ENCODE measurements at places on chromosomes 3 and 15. TPM values are rescaled to one million over a fixed set of nuclear protein-coding genes. Genes with fewer than 3 reads are reported as not detected.

The THBS1 gene
- 567 TPM for total RNA-seq

The AGBL1 gene
- not detected for total RNA-seq

The FAM43A gene
- 69.2 TPM for total RNA-seq

- no peak for DNase-seq
Observed at GRCh38 chr3:88589138-88589537, 439.4 kb downstream of the C3orf38 start.

DNA sequence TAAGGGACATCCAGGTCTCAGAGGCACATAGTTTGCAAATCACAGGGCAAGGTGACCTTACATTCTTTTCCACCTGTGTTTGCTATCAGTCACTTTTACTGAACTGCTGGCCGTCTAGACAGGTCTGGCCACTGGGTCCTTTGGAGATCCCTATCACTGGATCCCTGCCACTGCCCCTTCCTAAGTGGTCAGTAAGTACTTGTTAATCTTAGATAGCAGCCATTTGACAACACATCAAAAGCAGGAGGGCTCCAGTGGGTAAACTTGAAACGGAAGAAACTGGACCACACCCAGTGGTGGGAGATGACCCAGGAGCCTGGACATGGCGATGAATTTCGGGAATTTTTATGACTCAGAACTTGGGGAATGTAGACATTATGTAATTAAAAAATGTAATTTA, 28.9 kb upstream of the RASGRP1 start:
- DNase-seq = peak; percentile 37

DNA sequence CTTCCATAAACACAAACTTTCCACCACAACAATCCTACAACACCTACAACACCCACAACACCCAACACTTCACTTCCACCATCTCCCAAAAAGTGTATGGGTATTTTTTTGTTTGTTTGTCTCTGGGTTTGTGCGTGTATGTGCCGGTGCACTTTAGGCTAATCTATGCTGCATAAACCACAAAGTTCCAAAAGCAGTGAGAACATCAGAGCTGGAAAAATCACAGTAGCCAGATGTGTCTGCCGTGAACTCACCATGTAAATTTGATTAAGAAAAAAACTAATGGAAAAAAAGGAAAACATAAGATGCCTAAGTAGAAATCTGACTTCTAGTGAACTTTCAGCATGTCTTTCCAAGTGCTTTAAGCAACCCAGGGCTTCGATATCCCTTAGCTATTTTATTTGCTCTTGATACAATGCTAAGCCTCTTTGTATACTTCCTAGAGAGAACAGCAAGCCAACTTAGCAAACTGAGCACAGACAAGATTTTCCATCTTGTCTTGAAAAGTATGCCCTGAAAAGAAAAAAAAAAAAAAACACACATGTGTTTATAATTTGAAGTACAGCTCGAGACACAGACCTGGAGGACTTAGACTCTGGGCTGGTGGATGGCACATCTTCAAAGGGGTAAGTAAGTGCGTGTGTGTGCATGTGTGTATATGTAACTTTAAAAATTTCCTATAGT, 91.4 kb downstream of the WWTR1 start:
- no peak for DNase-seq

DNA sequence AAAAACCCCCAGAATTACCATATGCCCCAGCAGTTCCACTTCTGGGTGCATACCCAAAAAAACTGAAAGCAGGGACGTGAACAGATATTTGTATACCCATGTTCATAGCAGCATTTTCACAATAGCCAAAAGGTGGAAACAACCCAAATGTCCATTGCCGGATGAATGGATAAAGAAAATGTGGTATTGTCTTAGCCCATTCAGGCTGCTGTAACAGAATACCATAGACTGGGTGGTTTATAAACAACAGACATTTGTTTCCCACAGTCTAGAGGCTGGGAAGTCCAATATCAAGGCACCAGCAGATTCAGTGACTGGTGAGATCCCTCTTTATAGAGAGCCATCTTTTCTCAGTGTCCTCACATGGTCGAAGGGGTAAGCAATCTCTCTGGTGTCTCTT, 182.1 kb upstream of the ANKRD28 start:
- DNase-seq = no peak

- DNase-seq = peak; percentile 69
Observed at GRCh38 chr3:99638167-99638948, at the start of gene COL8A1. Gene COL8A1, plus strand, starts transcription at chr3:99638594. Its CDS starts 152,089 bp downstream, at chr3:99790683.

DNA sequence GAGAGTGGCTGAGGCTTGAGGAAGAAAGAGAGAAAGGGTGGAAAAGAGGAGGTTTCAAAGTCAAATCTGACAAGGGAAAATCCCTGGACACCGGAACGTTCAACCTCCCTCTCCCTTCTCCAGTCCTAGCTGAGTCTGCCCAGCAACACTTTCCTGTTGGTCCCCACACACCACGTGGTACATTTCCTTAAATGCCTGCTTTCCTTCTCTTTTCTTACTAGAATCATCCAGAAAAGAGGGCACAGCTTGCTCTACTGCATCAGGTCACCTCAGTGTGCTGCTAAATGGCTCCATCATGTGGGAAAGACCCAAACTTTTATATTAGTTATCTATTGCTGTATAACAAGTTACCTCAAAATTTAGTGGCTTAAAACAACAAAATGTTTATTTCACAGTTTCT, 181.2 kb downstream of the NECTIN3 start:
- peak; percentile 15 for DNase-seq

GRCh38 chr3:152899306-152899705, 64.4 kb downstream of the P2RY1 start:
- DNase-seq = no peak

DNA sequence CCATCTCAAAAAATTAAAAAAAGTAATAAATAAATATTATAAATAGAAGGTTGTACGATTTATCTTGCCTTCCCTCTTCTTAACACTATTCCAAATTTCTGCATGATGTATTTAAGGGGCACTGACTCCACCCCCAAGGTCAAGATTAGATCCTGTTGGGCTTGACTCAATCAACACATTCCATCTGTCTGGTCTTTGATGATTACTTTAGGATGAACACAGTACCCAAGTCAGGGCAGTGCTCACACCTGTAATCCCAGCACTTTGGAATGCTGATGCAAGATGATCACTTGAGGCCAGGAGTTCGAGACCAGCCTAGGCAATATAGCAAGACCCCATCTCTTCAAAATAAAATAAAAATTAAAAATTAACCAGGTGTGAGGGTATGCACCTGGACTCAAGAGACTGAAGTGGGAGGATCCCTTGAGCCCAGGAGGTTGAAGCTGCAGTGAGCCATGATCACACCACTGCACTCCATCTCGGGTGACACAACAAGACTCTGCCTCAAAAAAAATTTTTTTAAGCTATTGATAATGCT, 14.1 kb upstream of the ATP1B3 start:
- DNase-seq = no peak

- no peak for DNase-seq
Observed at GRCh38 chr3:98333989-98334606, 19.6 kb upstream of the OR5K4 start.

- no peak for DNase-seq
Observed at GRCh38 chr15:62512904-62513303, 347.8 kb upstream of the C2CD4B start.

DNA sequence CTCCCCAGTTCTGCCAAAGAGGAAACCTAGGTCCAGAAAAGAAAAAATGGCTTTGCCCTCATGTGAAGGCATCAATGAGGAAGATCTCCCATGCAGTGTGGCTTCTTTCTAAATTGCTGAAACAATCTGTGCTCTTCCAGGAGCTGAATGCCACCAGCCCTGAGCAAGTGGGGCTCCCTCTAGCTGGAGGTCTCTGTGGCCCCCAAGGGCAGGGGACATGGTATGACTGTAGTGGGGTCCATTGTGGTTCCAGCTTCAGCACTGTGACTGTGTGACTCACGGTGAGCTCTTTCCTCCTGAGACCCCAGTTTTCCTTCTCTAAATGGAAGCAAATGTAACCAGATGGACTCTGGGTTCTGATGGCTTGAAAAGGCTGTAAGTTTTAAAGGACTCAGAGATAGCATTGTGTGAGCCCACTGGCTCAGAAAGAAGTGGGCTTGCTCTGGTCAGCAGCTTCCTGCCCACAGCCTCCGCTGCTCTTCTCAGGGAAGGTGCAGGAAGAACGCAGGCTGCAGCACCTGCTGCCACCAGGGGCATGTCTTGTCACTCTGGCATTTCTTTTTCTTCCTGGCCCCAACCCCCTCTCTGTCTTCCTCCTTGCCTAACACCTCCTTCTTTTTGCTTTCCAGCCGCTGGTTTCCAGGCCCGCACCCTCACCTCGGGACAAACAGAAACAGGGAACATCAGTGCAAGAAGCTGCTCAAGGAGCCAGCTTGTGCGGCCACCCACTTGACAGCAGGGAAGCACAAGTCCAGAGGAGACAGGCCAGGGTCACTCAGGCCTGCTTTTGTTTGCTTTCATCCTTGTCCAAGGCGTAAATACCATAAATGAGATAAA, 5.8 kb upstream of the CXCR6 start:
- DNase-seq = no peak

GRCh38 chr3:46574243-46574646, 8.1 kb upstream of the LRRC2 start:
- no peak for DNase-seq

- DNase-seq = peak; percentile 49
Observed at GRCh38 chr15:97014001-97014400, 683.5 kb downstream of the NR2F2 start.

- peak; percentile 65 for DNase-seq
Observed at GRCh38 chr15:69478259-69478781, 25.7 kb downstream of the RPLP1 start.

GRCh38 chr15:93360318-93360717, 271.3 kb upstream of the RGMA start:
- no peak for DNase-seq
